Cerebellar nuclear complex (tissue), 1 donor: ENCODE measurements at places on chromosomes 1 and 21.
A peak's percentile ranks its signal among the peaks of the same experiment; 100 is the strongest.

- DNase-seq, result no peak
Observed at GRCh38 chr1:109513110-109513710, 3.7 kb upstream of the AMIGO1 start.

DNA sequence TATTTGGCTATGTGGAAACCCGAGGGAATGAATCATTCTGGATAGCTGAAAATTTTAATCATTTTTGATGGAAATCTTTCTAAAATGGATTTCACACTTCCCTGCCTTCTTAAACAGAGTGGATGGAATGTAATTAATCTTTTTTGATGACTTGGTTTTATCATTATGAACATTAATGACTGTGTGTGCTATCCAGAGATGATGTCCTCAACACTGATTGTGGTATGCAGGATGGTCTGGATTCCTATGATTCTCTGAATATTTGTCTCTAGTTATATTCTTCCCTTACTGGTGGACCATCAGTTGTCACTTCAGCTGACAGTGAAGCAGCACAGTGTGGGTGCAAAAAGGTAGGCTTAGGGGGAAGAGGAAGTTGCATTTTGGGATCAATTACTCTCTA is 513.5 kb downstream of the LMO4 start:
- DNase-seq, result no peak

DNA sequence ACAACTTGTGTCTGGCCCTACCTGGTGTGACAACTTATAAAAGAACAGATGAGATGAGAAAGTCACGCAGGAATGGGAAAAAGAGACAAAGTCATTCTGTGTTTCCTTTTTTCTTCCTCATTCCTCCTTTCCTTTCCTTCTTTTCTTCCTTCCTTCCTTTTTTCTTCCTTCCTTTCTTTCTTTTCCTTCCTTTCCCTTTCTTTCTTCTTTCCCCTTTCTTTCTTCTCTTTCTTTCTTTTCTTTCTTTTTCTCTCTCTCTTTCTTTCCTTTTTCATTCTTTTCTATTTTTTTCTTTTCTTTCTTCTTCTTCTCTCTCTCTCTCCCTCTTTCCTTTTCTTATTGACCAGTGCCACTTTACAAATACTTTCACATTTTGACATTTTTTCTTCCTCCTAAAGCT is 239.7 kb downstream of the ATG4C start:
- DNase-seq, result no peak

GRCh38 chr1:31736675-31737074 is 27.5 kb downstream of the ADGRB2 start:
- no peak for DNase-seq

DNA sequence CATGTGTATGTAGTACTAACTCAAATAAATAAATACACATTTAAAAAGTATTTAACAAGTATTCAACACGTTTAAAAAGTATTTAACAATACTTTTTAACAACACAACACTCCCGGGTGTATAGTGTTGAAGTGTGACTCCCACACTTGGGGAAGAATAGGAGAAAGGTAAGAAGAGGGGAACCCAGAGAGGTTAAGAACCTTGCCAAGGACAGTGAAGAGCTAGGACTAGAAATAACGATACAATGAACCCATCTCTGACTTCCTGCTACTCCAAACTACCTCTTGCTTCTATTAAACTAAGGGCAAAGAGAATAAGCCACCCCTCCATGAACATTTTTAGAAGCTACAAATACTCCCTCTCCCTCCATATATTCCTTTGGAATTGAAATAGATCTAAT is 1.7 kb upstream of the GFI1 start:
- no peak for DNase-seq

DNA sequence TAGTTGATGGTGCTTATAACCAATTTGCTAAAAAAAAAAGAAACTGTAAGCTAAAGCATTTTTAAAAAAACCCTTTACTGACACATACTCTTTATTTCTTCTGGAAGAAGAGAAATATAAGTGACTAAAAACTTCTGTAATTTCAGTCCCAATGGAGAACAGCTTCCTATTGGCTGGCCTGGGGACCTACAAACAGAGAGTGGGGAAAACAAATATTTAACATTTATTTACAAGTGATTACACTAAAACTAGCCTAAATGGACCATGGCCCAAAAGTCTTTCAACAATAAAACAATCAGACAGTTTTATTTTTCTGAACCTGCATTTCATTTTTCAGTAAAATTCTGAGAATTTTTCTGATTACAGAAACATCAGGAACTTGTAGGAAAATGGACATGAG is 15.2 kb downstream of the TARBP1 start:
- no peak for DNase-seq

DNA sequence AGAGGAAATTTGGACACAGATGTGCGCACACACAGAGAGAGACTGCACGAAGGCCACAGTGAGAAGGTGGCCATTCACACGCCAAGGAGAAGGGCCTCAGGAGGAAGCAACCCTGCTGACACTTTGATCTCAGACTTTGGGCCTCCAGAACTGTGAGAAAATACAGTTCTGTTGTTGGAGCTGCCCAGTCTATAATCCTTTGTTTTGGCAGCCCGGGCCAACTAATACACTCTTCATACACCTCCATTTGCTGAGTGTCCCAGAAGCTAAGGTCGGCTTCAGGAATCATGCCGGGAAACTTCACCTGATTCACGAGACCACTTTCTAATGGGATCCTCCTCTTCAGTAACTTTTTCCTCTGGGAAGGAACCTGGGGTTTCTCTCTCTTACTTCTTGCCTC is 23.2 kb downstream of the HUNK start:
- DNase-seq, result no peak

DNA sequence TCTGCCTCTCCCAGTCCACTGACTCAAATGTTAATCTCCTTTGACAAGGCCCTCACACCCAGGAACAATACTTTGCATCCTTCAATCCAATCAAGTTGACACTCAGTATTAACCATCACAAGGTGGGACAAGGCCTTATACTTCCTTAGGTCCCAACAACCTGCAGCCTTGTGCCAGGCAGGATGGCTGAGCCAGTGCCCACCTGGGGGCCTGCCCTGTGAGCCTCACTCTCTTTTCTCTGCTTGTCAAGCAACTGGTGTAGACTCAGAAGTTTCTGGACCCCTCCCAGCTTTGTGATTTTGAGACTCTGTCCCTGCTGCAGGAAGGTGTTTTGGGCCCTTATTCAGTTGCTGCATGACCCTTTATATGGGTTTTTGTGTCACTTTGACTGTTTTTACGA is 310.0 kb upstream of the C1orf174 start:
- no peak for DNase-seq

GRCh38 chr1:209342441-209343175 is 240.9 kb upstream of the CAMK1G start:
- no peak for DNase-seq

DNA sequence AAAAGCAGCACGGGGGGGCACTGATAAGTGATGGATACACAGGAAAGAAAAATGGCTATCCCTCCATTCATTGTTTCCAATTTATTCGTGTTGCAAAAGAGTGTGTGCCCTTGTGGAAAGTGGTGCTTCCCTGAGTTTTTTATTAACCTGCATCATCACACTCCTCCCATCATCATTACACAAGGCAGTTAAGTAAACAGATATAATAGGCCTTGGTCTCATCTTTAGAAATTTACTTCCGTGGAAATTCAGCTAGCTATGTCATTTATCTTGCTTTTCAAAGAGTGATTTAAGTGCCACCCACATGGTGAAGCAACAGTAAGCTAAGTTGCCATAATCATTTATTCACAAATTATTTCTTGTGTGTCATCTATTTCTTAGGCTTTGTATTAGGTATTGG is 473.3 kb downstream of the NEGR1 start:
- DNase-seq, result no peak

GRCh38 chr1:58855274-58856165 is 71.7 kb upstream of the JUN start:
- no peak for DNase-seq

- no peak for DNase-seq
Observed at GRCh38 chr1:61241973-61242381, 159.6 kb downstream of the NFIA start.

DNA sequence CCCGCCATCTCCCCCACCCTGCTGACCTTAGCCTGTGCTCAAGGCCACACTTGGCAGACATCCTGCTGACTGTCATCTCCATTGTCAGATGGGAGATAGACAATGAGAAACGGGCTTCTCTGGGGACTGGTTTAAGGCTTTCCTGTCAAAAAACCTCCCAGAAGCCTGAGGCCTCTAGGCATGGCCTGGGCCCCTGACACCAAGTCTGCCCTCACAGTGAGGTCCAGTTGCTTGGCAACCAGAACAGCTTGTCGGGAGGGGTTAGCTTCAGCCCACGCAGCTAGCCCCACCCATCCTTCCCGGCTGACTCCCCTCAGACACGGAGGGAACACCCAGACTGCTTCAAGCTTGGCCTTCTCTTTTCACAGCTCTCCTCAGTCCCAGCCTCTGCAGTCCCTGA is 11.0 kb downstream of the PLEKHA6 start:
- no peak for DNase-seq

DNA sequence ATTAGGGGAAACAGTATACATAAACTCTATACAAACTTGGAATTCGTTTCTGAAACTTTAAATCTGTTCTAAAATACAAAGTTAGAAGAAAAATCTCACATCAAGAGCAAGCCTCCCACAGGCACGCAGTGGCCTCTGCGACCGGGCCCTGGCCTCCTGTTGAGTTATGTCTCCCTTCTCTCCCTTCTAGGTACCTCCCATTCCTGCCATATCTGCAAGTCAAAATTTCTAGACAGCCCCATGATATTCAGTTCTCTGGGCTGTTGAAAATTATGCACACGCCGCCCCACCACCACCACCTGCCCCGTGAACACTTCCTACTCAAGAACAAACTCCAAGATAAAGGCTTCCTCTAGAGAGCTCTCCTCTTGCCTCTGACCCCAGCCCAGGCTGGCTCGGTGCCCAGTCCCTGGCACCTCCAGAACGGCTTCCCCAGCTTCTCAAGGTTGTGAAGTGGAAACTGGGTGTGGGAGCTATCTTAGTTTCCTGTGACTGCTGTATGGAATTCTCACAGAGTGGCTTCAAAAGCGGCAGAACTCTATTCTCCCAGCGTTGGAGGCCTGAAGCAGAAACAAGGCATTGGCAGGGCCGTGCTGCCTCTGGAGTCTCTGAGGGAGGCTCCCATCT is 37.7 kb upstream of the LRP8 start:
- DNase-seq, result no peak

DNA sequence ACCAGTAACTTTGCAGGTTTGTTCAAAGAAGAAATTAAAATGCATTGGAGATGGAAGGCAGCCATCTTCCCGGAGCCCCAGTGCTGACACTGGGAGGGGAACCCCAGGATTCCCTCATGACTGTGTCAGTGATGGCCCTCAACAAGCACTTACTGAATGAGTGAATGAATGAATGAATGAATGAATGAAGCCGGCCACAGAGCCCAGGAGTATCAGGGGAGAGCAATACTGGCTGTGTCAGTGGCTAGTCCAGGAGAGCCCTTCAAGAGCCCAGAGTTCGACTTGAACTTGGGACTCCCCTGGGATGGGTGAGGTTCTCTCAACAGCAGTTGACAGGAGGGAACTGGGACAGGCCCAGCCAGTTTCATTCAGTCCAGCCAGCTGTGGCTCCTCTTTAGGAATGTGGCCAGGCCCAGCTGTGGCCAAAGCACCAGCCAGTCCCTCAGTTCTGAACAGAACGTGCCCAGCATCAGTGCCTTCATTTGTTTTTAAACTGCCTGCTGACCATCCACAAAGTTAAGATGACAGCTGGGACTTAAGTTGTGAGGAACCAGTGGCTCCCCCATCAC is 9.2 kb upstream of the ERG start:
- no peak for DNase-seq

DNA sequence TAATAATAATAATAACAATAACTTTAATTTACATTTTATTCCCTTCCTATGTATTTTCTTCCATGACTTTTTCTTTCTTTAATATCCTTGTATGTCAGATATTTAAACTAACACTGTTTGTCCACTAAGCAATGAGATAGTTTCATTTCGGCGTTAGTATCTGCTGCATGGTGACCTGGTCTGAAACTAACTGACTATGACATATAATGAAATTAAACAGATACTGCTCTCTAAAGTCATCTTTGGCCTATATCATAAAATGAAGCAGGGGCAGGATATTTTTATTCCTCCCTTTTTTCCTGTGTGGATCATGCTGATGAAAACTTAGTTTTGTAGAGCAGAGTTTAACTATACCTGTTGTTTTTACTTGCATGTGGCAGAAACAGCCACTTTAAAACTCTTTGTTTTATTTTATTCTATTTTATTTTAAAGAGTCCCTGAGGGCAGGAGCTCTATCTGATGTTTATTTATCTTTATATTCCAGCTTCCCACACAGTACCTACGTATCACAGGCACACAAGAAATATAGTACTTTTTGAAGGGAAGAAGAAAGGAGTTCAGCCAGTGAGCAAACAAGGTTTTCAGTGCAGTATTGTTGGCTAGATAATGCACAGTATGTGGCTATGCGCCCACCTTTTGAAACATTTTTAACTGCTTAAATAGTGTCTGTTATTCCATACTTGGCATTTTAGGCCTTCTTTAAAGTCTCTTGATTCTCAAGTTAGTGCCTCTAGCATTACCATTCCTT is 165.6 kb downstream of the PHTF1 start:
- no peak for DNase-seq

DNA sequence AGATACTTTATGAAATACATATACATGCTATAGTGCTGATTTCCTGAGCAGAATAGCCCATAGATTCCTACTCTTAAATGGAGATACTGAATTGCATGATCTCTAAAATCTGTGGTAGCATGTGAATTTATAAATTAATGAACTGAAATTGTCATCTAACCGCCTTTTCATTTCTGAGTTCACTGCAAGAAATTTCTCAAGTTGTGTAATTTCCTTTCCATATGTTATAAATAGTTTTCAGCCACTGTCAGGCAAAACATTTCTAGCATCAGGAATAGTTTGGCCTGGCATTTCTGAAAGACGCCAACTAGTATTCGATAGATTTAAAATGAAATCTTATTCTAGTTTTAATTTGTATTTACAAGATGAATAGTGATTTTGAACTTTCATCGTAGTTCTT is 310.1 kb downstream of the USH2A start:
- no peak for DNase-seq

DNA sequence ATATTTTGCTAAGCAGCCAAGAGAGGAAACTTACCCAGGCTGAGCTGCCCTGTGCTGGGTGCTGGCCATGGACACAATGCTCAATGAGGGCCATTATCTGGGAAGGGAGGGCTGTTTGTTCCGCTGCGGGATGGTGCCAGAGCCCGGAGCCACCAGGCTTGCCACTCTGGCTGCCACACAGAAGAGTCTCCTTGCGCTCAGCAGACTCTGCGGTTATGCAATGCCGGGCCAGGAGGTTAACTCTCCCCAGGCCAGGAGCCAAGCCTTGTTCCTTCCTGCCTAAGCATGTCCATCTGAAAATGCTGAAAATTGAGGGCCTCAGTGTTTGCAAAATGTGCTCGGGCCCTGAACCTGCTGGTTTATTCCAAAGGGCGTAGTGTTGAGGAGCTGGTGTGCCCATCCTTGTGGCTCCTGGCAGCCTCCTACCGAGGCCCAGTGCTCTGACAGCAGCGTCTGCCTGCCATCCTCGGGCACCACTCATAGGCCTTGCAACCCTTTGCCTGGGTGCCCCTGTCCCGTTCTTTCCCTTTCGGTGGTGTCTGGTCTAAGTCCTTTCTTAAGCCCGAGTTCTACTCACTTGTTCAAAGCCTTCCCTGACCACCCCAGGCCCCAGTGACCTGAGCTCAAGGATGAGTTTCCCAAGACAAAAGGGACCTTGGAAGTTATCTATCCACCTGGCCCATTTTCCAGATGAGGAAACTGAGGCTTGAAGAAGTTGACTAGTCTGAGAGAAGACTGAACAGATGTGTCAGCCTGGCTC is 133.8 kb upstream of the EDN2 start:
- peak; percentile 65 for DNase-seq
